ENCODE measurements at places on chromosomes 5 and 9.

GRCh38 chr5:64838376-64838775 lies 69.6 kb downstream of the CWC27 start:
- no peak for DNase-seq

DNA sequence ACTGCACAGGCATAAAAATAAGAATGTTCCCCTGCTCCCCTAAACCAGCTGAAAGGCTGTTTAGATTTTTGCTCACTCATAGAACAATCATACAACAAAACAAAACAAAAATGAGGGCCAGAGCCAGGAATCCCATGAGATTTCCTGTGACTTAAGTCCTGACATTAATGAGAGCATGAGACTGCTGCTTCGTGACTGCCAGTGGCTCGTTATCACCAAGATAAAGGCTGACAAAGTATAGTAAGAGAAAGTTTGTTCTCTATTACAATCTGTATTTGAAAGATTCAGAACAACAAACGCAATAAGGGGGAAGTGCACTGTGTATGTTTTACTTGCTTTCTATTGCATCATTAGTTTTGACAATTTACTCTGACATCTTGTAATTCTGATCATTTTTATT lies 837.1 kb upstream of the C9orf72 start:
- DNase-seq, result no peak

GRCh38 chr9:110509792-110510191 lies 69.7 kb downstream of the SVEP1 start:
- DNase-seq, result no peak

- DNase-seq, result no peak
Measured at GRCh38 chr5:149493316-149493715, 57.9 kb downstream of the CSNK1A1 start.

GRCh38 chr5:138946241-138946623 lies 71.1 kb upstream of the LRRTM2 start:
- no peak for DNase-seq

DNA sequence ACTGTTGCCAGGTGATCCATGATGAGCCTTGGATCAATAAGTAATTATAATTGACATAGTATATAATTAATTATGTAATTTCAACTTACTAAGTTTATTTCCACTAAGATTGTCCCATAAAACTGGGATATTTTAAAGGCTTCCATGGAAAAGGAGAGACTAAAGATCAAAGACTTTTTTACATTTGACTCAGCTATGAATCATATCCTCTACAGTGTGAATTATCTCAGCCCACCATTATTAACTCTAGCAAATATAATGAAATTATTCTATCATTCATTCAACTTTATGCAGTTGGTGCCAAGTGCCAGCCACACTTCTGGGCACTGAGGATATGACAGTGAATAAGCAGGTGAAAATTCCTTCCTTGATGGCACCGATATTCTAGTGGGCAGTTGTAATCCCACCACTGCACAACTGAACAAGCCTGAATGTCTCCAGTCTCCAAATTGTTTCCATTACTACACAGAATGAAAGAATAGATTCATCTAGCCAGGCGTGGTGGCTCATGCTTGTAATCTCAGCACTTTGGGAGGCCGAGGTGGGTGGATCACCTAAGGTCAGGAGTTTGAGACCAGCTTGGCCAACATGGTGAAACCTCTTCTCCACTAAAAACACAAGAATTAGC lies 21.9 kb upstream of the TXN start:
- no peak for DNase-seq

- DNase-seq, result no peak
Measured at GRCh38 chr5:170737591-170737990, 45.9 kb upstream of the GABRP start.

- no peak for DNase-seq
Measured at GRCh38 chr5:61465496-61465895, 133.4 kb downstream of the ZSWIM6 start.

- no peak for DNase-seq
Measured at GRCh38 chr9:81424431-81424830, 264.9 kb downstream of the TLE1 start.

DNA sequence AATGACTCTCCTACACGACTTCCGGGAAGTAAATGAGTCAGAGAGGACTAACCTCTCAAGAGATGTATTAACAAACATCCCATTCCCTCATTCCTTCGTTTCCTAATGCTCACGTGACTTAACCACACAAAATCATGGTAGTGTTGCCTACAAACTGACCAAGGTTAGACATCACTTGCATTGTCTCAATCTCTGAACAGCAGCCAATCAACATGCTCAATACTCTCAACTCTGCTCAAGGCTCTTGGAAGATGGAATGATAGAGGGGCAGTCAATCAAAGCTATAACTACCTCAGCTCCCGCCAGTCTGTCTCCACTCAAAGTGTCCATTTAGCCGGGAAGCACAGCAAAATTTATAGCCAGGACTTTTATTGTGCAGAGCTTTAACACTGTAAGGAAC lies 143.8 kb upstream of the PIK3R1 start:
- no peak for DNase-seq

DNA sequence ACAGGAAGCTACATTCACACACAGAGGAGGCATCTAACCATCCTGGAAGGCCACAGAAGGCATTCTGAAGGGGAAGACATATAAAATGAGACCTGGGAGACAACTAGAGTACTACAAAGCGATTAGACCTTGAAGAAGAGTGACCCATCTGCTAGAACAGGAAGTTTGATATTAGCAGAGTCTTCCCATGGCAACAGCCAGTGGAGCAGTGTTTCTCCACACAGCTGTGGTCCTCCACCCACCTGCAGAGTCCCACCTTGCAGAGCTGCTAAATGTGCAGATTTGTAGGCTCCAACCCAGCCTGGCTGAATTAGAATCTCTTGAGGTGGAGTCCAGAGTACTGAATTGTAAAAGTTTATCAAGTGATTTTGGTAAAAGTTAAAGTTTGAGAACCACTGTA lies 267.0 kb downstream of the CETN3 start:
- DNase-seq, result no peak

- no peak for DNase-seq
Measured at GRCh38 chr9:138007918-138008841, 130.6 kb downstream of the CACNA1B start.

DNA sequence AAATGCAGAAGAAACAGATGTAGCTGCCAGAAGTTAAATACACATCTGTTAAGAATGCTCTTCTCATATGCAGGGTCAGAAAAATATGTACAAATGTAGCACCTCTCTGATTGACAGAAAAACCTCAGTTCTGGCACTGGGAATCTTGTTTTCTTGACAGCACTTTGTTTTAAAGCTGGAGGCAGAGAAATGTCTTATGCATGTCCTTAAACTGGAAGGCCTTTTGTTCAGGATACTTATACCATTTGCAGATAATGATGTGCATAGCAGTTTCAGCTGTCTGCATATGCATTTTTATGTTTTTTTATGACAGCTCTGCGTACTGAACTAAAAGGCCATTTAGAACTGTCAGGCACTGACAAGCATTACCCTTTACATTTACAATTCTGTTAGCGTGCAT lies 567.9 kb downstream of the EBF1 start:
- no peak for DNase-seq

GRCh38 chr5:60594715-60595477 lies 105.1 kb downstream of the DEPDC1B start:
- no peak for DNase-seq

- DNase-seq, result no peak
Measured at GRCh38 chr5:142883025-142883424, 112.8 kb downstream of the ARHGAP26 start.

GRCh38 chr9:38391278-38392118 lies 1.0 kb upstream of the ALDH1B1 start:
- DNase-seq, result no peak

- DNase-seq, result peak; percentile 32
Measured at GRCh38 chr9:78103971-78104433, 72.4 kb upstream of the GNAQ start.

DNA sequence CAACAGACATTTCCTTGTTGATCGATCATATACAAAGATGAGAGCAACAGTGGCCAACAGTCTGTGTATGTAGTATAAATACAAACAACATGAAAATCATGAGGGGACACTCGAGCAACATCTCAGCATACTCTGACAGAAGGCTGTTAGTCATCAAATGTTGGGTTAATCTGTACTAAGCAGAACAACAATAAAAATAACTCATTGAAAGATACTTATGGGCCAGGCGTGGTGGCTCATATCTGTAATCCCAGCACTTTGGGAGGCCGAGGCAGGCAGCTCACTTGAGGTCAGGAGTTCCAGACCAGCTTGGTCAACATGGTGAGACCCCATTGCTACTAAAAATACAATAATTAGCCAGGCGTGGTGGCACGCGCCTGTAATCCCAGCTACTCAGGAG lies 67.3 kb downstream of the SCAI start:
- DNase-seq, result no peak

GRCh38 chr5:150778517-150779396 lies at the start of gene SMIM3:
Gene SMIM3, plus strand, starts transcription at chr5:150778757. Its CDS starts 16,684 bp downstream, at chr5:150795441.
- no peak for DNase-seq

GRCh38 chr9:114016629-114017423 lies 61.3 kb downstream of the AMBP start:
- no peak for DNase-seq

GRCh38 chr5:137015540-137016116 lies 483.5 kb downstream of the SPOCK1 start:
- no peak for DNase-seq

DNA sequence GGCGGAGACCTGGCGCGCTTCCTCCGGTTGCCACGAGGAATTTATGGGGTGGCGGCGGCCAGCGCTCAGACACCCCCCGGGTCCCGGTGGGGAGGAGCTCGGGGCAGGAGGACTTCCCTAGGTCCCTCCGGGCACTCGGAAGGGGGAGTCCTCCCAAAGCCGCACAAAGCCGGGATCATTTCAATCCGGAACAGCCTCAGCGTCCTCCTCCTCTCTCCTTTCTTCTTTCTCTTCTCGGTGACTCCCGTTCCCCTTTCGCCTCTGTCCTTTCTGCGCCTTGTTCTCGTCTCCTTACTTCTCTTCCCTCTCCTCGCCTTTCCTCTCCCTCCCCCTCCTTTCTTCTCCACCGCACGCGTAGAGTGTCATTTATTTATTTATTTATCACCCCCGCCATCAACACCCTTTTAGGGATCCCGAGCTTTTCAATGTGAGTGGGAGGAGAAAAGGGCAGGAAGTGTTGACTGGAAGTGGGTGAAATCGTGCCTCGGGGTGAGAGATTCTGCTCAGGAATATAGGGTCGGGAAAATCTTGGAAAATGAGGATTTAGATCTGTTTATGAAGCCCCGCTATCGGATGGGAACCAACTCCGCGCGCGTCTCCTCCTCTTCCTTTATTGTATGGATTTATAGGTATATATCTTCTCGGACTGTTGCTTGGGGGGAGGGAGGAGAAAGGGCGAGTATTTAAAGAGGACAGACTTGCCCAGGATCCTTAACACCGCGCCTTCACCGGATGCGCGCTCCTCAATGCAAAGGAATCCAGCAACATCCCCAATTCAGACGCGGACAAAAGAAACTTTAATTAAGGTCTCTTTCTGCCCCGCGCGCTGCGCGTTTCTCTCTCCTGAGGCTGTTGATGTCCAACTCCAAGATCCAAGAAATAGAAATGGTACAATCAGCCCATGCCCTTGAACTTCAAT lies 2.0 kb upstream of the ZNF462 start:
- no peak for DNase-seq

- DNase-seq, result no peak
Measured at GRCh38 chr5:17331651-17332050, 114.2 kb downstream of the BASP1 start.

- DNase-seq, result no peak
Measured at GRCh38 chr5:181088289-181088688, 42.7 kb downstream of the OR2V1 start.

- no peak for DNase-seq
Measured at GRCh38 chr9:35841645-35841900, 12.5 kb downstream of the TMEM8B start.
